ENCODE measurements at places on chromosomes 1 and 21.

DNA sequence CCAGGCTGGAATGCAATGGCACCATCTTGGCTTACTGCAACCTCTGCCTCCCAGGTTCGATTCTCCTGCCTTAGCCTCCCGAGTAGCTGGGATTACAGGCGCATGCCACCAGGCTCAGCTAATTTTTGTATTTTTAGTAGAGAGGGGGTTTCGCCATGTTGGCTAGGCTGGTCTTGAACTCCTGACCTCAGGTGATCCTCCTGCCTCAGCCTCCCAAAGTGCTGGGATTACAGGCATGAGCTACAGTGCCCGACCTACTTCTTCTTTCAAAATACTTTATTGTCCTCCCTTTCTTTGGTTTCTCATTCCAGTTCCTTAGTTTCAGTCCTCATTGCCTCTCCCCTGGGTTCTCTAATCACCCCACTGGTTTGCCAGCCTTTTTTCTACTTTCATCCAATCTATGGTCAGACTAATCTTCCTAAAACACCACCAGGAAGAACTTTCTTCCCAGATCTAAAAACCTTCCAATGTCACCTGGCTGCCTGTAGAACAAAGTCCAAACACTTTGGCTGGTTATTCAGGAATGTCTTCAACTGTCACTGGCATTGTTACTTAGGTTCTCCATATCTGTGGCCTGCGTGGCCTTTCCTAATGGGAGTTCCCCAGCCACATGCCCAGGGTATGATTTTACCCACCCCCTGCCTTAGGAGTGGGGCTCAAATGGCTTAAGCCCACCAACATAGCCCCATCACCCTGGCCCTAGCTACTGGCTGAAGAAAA is 29.0 kb upstream of the SLC30A1 start:
- DNase-seq: no peak

DNA sequence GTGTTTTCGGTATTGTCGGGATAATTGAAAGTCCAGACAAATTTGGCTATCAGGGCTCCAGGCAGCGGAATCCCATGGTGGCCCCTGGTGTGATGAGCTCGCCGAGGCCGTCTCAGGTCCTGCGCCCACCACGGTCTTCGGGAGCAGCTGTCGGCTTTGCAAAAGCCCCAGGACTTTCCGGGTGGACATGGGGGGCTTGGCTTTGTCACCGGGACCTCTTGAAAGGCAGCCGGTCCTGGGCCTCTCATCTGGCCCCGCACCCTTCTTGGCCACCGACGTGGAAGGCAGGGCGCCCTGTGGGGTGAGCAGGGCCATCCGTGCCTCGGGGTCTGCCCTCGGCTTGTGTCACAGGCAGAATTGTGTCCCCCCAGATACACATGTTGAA is 87.1 kb upstream of the ACTRT2 start:
- DNase-seq: no peak

GRCh38 chr1:65866439-65866838 is 73.7 kb downstream of the PDE4B start:
- no peak for DNase-seq

GRCh38 chr1:220552672-220553260 is 24.8 kb downstream of the MARK1 start:
- DNase-seq: no peak

DNA sequence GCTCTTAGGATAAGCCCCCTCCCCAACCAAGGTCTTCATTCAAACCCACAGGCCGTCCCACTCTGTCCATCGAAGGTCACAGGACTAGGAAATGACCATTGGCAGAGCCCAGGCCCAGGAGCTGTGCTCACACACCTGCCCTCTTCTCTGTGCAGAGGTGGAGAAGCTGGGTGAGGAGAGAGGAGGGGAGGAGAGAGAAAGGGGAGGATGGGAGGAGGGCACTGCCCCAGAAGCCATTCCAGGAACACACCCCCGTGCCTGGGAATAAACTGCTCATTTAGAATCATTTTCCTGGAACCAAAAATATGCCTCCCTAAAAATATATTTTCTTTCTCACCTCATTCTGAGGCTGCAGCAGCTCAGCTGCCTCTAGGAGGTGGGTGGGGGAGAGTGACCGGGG is 6.4 kb upstream of the SDC3 start:
- DNase-seq: no peak

GRCh38 chr1:67544921-67545320 is 114.7 kb upstream of the SERBP1 start:
- DNase-seq: no peak

DNA sequence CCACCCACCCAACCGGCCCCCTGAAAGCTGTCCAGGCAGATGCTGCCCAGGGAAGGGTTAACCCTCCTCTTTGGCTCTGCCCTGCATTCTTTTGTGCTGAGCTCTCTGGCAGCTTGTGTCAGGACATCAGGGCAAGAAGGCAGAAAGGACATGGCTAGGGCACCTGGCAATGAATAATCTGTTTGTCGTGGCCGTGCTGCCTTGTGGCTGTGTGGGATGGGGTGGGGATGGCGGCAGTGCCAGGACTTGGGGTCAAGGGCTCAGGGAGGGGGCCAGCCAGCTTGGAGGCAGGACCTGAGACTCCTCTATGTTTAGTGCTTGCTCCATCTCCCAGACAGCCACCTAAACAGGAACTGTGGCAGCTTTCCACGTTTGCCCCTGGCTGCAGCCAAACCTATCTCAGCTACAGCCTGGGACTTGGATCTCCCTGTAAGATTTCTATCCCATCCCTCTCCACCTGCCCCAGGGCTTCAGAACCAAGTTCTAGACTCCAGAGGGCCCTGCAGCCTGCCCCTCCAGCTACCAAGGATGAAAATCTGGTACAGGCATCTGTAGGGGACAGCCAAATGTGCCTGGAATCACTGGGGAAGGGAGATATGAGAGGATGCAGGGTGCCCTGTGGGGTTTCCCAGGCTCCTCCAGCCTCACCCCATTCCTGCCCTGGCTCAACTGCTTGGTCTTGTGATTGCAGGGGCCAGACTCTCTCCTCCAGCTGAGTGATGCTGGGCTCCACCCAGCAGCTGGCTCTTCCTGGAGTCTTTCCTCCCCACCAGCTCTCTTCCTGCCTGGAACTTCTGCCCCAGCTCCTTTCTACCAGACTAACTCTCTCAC is 9.6 kb upstream of the GPR37L1 start:
- DNase-seq: no peak

DNA sequence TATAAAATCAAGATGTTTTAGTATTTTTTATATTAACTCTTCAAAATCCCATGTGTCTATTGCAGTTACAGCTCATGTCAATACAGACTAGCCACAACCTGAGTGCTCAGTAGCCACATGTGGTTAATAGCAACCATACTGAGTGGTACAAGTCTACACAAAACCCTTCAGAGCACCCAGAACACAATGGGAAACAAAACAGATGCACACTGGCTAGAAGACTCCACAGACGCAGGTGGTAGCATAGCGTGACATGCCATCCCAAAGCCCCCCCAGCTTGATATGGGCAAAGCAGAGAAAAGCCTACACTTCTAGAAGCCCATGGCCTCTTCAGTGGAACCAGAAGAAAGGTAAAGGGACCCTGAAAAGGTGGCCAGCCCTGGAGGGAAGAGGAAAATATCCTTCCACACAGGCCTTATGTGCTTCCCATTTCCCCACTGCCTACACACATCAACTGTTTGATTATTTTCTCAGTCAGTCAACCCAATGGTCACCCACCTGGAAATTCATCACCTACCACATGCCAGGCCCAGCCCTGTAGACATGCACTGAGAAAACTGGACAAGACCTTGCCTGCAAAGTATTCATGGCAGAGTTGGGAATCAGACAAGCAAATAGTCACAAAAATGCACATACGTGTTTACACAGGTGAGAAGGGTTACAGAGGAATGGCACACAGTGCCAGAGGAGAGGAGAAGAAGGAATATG is 175.0 kb downstream of the VAV3 start:
- DNase-seq: no peak

- no peak for DNase-seq
These were observed 3.0 kb upstream of the PKN2 start for GRCh38 chr1:88680911-88681622.

GRCh38 chr1:157497284-157497683 is 55.0 kb downstream of the FCRL5 start:
- DNase-seq: no peak

DNA sequence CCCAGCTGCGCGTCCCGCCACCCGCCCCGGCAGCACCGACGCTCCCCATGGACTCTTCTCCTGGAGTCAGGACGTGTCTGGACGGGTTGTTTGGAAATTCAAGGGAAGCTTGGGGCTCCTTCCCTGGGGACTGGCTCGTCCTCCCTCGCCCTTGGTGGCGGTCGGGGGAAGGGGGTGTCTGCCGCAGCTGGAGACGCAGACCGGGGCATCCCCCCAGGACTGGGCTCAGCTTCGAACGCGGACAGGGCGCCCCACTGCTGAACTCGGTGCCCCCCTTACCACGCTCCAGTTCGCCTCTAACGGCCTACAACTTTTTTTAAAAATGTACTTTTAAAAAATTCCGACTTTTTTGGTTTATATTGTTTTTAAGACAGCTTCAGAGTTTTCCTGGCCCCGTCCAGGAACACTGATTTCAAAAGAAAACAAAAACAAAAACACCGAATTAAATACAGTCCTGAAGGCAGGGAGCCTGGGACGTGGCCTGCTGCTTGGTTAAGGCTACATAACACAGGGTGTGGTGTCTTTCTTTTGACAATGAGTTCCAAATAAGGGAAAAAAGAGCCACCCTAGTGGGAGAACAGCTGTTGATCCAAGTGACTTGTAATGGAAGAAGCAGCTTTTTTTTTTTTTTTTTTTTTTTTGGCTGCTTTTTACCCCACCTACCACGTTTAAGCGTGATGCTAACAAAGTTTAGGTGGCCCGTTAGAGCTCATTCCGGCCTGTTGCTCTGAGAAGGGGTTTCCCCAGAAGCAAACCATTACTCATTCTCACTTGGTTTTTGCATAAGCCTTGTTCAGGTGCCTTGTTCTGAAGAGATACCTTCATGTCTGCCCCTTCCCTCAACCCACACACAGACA is 862 bp upstream of the DIPK1A start:
- no peak for DNase-seq

DNA sequence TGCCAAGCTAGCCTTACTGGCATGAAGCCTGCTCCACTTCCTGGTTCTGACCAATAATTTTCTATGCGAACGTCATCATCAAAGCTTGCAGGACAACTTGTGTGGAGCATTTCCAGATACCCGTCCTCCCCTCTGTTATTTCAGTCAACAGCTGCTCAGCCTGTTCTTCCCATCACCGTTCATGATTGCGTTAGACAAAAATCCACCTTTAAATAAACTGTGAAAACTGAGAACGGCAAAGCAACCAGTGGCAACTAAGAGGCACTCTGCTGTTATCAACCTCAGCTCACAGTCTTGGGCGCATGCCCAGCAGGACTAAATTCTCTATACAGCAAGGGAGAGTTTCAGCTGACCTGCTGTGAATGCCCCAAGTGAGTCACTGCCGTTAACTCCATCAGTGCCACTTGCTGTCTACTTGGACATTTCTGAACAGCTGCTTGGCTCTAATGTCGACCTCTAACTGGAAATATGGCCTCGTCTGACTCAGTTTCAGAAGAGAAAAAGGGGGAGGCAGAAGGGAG is 207.4 kb upstream of the RUNX1 start:
- DNase-seq: no peak

GRCh38 chr1:245180496-245181157 is 25.8 kb downstream of the KIF26B start:
- DNase-seq: no peak

DNA sequence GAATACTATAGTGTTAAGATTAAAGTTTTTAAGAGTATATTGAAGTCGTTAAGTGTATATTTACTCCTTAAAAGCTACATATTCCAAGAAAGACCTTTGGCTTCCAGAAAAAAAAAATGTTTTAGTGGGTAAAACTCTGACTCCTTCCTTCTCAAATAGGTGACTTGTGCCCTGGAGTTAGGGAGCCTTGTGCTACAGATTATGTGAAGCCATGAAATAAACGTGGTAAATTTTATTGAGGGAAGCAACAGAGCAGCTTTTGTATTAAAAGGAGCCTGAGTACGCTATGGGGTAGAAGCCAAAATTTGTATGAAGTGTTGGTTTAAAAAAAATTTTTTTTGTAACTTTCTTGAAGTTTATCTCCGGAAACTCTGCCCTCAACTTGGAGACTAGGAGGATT is 994 bp downstream of the RO60 start:
- no peak for DNase-seq

- no peak for DNase-seq
These were observed 29.4 kb downstream of the OVAAL start for GRCh38 chr1:180588121-180588520.

GRCh38 chr21:35394049-35394448 is 344.9 kb upstream of the RUNX1 start:
- no peak for DNase-seq

GRCh38 chr1:58308206-58308605 is 238.3 kb downstream of the OMA1 start:
- no peak for DNase-seq

DNA sequence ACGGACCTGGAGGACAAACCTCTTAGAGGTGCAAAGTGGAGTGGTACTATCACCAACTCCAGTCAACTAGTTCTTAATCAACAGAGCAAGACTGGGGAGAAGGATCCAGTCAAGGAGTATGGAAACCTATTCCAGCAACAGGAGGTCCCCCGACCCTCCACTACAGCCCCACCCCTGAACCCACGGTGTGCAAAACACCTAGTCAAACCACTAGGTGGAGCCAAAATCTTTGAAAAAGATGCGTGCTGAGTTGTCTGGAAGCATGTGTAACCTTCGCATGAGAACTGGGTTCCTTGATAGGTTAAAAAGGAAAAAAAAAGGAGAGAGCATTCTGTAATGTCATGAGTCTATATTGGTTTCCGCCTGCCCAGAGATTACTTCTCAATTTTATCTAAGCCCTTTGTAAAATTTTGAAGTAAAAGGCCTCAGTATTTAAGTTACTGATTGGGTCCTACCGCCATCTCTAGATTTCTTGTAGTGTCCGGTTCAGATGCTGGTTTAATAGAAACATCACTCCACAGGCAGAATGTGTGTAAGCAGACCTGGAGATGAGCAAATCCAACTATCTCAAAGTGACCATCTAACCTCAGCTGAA is 81.9 kb upstream of the HAO2 start:
- no peak for DNase-seq

- no peak for DNase-seq
These were observed 84.1 kb upstream of the SERBP1 start for GRCh38 chr1:67514300-67514699.

GRCh38 chr21:32567626-32568025 is 17.7 kb downstream of the TCP10L start:
- DNase-seq: no peak

- no peak for DNase-seq
These were observed 137.0 kb downstream of the LRRC53 start for GRCh38 chr1:74375376-74375775.

DNA sequence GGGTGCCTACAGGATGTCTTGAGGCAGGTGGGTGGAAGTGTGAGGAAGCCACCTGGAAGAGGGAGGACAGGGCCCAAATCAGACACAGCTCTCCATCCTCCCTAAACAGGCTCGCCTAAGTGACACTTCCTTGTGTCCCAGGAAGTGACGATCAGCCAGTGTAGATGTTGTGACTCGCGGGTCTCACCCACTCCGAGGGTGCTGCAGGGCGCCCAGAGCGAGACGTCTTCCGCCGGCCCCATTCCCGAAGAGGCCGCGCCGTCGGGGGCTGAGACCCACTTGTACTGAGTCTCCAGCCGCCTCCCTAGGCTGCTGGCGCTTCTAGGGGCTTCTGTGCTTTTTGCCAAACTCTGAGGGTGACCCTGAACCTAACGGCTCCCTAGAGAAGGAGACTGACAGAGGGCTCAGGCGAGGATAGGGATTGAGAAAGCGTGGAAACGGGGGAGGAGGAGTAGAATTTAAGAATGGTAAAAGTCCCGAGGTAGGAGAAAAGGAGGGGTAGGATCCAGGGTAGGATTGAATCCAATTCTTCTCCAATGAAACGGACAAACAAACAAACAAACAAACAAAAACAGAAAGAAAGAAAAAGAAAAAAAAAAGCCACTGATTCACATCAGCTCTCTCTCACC is 543 bp upstream of the MARK1 start:
- no peak for DNase-seq
